Osteocyte (in vitro differentiated cells): ENCODE measurements at places on chromosomes 11 and 22. TPM values are rescaled to one million over a fixed set of nuclear protein-coding genes. Genes with fewer than 3 reads are reported as not detected.

MYO18B gene
- total RNA-seq: not detected in 2 replicates

DNA sequence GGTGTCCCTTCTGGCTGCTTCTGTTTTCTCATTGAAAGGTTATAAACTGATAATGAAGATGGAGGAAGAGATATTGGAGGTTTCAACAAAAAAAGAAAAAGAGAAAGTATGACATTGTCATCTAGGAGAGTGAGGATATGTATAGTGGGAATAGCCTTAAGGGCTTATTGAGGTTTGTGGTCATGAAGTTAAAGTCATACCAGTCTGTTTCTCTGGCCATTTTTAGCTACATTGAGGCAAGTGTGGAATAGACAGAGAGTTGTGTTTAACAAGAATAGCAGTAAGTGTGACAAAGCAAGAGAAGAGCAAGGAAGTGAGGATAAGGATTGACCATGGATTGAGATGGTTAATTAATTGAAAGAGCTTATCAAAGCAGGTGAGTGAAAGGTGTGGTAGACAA lies 110.4 kb downstream of the ELP4 start:
- no peaks in the 10 kb centered on the region for H3K27me3 ChIP-seq
- H3K4me3 ChIP-seq: no peak overlapping the region
- H3K27ac ChIP-seq: no peak overlapping the region
- H3K36me3 ChIP-seq: peaks cover 2% of the 10 kb centered on the region

GRCh38 chr11:129702410-129703398 lies 112.9 kb upstream of the TMEM45B start:
- DNase-seq: peak; percentile 56
- H3K27me3 ChIP-seq: peaks cover 24% of the 10 kb centered on the region
- H3K4me1 ChIP-seq: no peaks in the 10 kb centered on the region
- no peak overlapping the region for H3K27ac ChIP-seq
- no peak overlapping the region for H3K4me3 ChIP-seq
- no peaks in the 10 kb centered on the region for H3K36me3 ChIP-seq

- H3K27me3 ChIP-seq: peaks cover 6% of the 10 kb centered on the region
- H3K4me1 ChIP-seq: no peaks in the 10 kb centered on the region
- no peak overlapping the region for H3K4me3 ChIP-seq
- DNase-seq: no peak
Measured at GRCh38 chr11:134519788-134520187, 107.7 kb upstream of the B3GAT1 start.

DNA sequence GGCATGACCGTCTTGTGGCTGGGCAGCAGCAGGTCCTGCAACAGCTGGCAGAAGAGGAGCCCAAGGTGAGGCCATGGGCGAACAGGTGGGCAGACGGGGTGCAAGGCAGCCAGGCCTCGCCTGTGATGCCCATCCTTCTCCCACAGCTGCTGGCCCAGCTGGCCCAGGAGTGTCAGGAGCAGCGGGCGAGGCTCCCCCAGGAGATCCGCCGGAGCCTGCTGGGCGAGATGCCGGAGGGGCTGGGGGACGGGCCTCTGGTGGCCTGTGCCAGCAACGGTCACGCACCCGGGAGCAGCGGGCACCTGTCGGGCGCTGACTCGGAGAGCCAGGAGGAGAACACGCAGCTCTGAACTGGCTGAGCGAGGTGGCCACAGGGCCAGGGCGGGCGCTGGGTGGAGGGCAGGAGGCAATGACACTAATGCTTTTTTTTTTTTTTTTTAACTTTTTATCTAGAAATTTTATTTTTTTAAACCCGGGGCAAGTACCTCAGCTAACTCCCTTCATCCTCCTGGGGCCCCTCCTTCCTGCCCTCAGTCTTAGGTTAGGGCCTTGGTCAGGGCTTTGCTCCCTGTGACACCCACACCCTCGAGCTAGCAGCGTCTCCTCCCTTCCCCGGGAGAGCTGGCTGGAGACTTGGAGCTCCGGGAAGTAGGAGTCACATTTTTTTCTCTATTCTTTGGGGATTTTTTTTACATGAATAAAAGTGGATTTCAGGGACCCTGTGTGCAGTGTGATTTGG lies 16.0 kb downstream of the PLCB3 start:
- peak overlapping the region; percentile 99 for H3K27ac ChIP-seq
- no peak for DNase-seq
- no peaks in the 10 kb centered on the region for H3K27me3 ChIP-seq
- peaks cover 4% of the 10 kb centered on the region for H3K36me3 ChIP-seq
- H3K4me3 ChIP-seq: no peak overlapping the region

- H3K27me3 ChIP-seq: no peaks in the 10 kb centered on the region
- H3K36me3 ChIP-seq: no peaks in the 10 kb centered on the region
- no peak for DNase-seq
- no peak overlapping the region for H3K27ac ChIP-seq
Measured at GRCh38 chr11:90774727-90775566, 552.1 kb upstream of the CHORDC1 start.

- no peak for DNase-seq
- H3K36me3 ChIP-seq: no peaks in the 10 kb centered on the region
- no peak overlapping the region for H3K4me3 ChIP-seq
- H3K4me1 ChIP-seq: peaks cover 6% of the 10 kb centered on the region
Measured at GRCh38 chr11:102633385-102634026, 8.4 kb upstream of the MMP20 start.

- H3K4me1 ChIP-seq: peaks cover 58% of the 10 kb centered on the region
- H3K27me3 ChIP-seq: no peaks in the 10 kb centered on the region
- H3K27ac ChIP-seq: peak within 1 kb of the TSS; percentile 58
- H3K36me3 ChIP-seq: no peaks in the 10 kb centered on the region
Measured at GRCh38 chr11:3165152-3165705, at the start of gene OSBPL5. Gene OSBPL5 (minus strand): TSS chr11:3165310. CDS start chr11:3129148, 36,162 bp downstream.

GRCh38 chr22:21937041-21937820 lies 15.4 kb downstream of the PPM1F start:
- peaks cover 10% of the 10 kb centered on the region for H3K36me3 ChIP-seq
- H3K27me3 ChIP-seq: no peaks in the 10 kb centered on the region
- no peak for DNase-seq
- peak overlapping the region; percentile 86 for H3K4me3 ChIP-seq
- H3K27ac ChIP-seq: peak overlapping the region; percentile 98

MIAT gene
- 1.9 and 3.3 TPM in 2 replicates for total RNA-seq

- H3K27ac ChIP-seq: no peak overlapping the region
- H3K27me3 ChIP-seq: no peaks in the 10 kb centered on the region
Measured at GRCh38 chr11:46952553-46952952, 16.0 kb downstream of the CSTPP1 start.

SNX32 gene
- 4.0 and 4.1 TPM in 2 replicates for total RNA-seq

GRCh38 chr11:19660076-19660475 lies 52.6 kb upstream of the NAV2 start:
- no peak overlapping the region for H3K27ac ChIP-seq
- H3K27me3 ChIP-seq: no peaks in the 10 kb centered on the region
- peaks cover 12% of the 10 kb centered on the region for H3K4me1 ChIP-seq
- no peak for DNase-seq

OR6M1 gene
- total RNA-seq: not detected in 2 replicates

MS4A3 gene
- total RNA-seq: not detected in 2 replicates

DNA sequence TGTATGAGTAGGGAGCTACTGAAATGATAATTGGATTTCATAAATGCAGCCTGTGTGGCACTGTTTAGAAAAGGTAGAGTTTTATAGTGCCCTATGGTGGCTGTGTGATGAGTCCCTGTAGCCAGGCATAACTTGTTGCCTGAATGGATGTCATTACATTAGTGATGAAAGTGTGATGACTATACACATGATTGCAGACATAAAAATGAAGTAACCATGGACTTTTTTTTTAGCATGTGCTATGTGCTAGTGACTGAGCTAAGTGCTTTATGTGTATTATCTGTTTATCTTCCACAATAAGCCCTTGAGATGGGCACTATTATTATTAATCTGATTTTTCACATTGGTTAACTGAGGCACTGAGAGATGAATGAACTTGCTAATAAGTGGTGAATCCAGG lies 13.5 kb upstream of the GRAMD1B start:
- DNase-seq: no peak
- no peak overlapping the region for H3K4me3 ChIP-seq
- no peak overlapping the region for H3K27ac ChIP-seq
- no peaks in the 10 kb centered on the region for H3K4me1 ChIP-seq
- H3K36me3 ChIP-seq: no peaks in the 10 kb centered on the region

SLN gene
- total RNA-seq: not detected in 2 replicates

DCHS1 gene
- total RNA-seq: 63.0 and 63.3 TPM in 2 replicates

DNA sequence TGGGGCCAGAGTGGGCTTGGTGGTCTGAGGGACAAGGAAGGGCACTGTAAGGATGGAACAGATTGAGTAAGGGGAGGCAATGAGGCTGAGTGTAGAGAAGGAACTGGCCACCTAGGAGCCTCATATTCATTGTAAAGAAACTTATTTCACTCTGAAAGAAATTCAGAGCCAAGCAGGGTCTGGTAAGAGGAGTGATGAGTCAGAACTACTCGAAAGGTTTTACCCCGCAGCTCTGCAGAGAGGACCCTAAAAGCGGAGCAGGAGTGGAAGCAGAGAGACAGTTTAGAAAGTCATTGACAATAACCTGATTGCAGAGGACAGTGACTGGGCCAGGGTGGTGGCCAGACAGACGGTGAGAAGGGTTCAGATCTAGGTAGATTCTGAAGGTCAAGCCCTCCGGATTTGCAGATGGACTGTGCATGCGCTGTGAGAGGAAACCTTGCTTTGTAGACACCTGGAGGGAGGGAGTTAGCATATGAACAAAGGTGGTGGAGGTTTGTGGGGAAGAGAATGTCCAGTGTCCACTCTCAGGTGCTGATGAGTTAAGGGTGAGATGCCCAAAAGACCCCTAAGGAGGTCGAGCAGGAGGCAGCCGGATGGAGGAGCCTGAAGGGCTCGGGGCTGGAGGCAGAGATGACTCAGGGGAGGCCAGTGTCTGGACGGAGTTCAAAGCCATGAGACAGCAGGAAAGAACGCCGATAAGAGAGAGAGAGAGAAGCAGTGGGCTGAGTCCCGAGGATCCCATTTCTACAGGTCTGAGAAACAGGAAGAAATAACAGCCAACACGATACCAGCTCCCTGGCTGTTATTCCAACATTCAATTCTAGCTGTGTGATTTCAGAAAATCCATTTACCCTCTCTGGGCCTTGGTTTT lies 546.0 kb downstream of the BRD1 start:
- H3K4me1 ChIP-seq: no peaks in the 10 kb centered on the region
- no peak overlapping the region for H3K27ac ChIP-seq
- H3K36me3 ChIP-seq: no peaks in the 10 kb centered on the region

- DNase-seq: peak; percentile 44
- H3K4me3 ChIP-seq: no peak overlapping the region
- H3K4me1 ChIP-seq: no peaks in the 10 kb centered on the region
- H3K27me3 ChIP-seq: peaks cover 7% of the 10 kb centered on the region
- H3K27ac ChIP-seq: no peak overlapping the region
- H3K36me3 ChIP-seq: no peaks in the 10 kb centered on the region
Measured at GRCh38 chr11:113584371-113584770, 109.2 kb upstream of the DRD2 start.

DNA sequence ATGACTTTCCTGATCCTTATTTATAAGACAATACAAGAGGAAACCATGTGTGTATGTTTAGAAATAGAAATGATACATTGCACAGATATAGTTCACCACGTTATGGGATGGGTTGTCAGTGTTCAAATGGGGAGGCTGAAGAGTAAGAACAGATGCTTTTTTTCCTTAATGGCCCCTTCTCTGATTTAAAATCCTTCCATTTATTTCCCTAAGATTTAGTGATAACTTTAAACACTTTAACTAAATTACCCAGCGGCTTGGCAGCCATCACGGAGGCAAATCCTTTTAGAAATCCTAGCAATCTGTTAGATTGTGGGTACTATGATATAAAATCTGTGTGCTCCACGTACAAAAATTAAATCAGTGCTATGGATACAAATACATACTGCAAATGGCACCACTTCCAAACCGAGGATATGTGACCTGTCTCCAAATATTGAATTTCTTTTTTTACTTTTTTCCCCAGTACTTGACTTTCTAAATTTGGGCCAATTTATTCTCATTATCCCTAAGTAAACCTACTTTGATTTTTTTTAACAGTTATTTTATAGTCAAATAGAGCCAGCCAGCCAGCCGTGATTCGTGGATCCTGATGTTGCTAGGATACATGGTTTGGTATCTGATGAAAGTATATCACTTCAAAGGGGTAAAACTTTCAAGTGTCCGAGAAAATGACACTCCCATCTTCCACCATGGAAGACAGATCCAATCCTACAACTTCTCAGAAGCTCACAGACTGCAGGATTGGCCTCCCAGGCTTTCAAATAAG lies 46.1 kb downstream of the BDNF start:
- H3K36me3 ChIP-seq: peaks cover 15% of the 10 kb centered on the region
- DNase-seq: no peak
- H3K27ac ChIP-seq: no peak overlapping the region
- H3K4me3 ChIP-seq: no peak overlapping the region

DNA sequence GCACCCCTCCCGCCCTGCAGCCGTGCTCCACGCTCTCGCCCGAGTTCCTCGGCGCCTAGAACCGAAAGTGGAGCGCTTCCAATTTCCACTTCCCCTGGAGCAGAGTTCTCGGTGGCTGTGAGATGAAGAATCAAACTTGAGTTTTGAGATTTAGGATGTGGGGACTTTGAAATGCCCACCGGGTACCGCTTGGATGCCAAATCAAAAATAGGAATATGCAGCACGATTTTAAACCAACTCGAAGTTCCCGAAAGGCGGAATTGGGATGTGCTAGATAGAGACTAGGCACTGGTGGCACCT lies 569 bp downstream of the POLA2 start:
- peaks cover 21% of the 10 kb centered on the region for H3K4me1 ChIP-seq
- H3K36me3 ChIP-seq: no peaks in the 10 kb centered on the region
- peak overlapping the region; percentile 82 for H3K4me3 ChIP-seq
- DNase-seq: no peak
- H3K27me3 ChIP-seq: no peaks in the 10 kb centered on the region

GRCh38 chr11:34926101-34926830 lies 9.8 kb downstream of the PDHX start:
- peaks cover 4% of the 10 kb centered on the region for H3K36me3 ChIP-seq
- H3K4me1 ChIP-seq: peaks cover 38% of the 10 kb centered on the region
- H3K4me3 ChIP-seq: no peak overlapping the region
- peak overlapping the region; percentile 76 for H3K27ac ChIP-seq
- DNase-seq: no peak
- no peaks in the 10 kb centered on the region for H3K27me3 ChIP-seq

DNA sequence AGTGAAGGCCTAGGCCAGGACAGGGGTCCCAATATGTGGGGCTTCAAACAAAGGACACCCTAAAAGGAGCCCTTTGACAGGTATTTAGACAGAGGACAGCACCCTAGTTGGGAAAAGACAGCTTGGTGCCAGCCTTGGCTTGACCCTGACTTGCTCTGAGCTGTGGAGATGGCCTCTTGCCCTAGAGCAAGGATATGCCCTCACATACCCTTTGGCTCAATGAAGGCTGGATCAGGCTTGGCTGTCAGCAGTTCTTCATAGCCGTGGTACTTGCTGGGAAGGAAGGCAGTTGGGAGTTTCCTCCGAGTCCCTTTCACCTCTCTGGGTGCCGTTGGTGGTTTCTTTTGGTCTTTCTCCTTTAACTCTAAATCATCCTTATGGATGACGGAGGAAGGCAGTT lies 96.2 kb downstream of the RNF169 start:
- no peaks in the 10 kb centered on the region for H3K27me3 ChIP-seq
- no peaks in the 10 kb centered on the region for H3K4me1 ChIP-seq
- H3K36me3 ChIP-seq: peaks cover 26% of the 10 kb centered on the region
- H3K27ac ChIP-seq: no peak overlapping the region
- DNase-seq: no peak
